ENCODE measurements at places on chromosomes 6 and 20.

- DNase-seq = no peak
These were observed 1.8 kb downstream of the OSER1 start for GRCh38 chr20:44208770-44209169.

GRCh38 chr6:25056130-25056529, 120.4 kb upstream of the RIPOR2 start:
- DNase-seq = peak; percentile 93

- DNase-seq = peak; percentile 50
These were observed 39.9 kb downstream of the RPRD1B start for GRCh38 chr20:38073307-38074071.

GRCh38 chr20:34312024-34312460, 8.9 kb upstream of the AHCY start:
- no peak for DNase-seq

DNA sequence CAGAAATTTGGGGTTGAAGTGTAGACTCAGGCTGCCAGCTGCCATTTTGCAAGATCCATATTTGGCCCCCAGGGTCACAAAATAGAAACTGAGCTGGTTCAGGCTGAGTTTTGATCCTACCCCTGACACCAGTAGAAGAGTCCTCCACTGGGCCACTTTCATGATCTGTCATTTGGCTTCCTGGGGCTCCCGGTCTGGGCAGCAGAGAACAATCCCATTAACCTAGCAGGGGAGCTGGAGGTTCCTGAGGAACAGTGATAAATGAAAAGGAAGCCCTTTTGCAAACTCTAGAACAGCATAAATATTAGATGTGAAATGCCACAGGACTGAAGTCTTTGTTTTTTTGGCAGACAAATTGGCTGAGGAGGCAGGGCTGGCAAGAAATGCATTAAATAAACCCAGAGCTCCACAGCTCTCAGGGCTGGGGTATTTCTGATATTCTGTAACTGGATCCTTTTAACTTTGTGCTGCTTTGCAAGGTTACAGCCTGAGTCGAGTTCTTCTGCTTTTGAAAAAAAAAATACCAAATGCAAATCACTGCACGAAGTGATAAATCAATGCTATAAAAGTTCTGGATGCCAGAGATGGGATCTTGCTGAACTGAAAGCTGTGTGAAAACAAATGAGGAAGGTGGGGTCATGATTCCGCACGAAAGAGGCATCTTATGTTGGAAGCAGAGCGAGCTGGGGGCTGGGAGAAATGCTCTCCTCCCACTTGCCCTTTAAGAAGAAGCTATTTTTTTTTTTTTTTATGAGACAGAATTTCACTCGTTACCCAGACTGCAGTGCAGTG, 64.4 kb downstream of the SULF2 start:
- DNase-seq = no peak

GRCh38 chr6:43089874-43090558, 13.9 kb downstream of the PTK7 start:
- DNase-seq = no peak

DNA sequence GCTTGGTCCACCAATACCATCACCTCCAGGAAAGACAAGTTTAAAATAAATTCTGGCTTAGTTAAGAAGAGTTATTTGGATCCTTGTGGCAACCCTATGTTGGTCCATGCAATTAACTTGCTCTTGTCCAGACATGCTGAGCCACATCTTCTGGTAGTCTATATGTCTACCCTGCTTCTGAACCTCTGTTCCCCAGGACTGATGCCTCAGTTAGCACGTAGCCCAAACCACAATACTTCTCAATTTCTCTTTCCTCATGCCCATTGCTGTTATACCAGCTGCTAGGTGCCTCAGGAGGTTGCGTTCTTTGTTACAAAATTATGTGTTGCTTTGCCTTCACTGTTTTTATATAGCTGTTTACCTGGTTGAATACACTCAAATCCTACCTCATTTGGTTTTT, 116.4 kb upstream of the KCNQ5 start:
- no peak for DNase-seq

DNA sequence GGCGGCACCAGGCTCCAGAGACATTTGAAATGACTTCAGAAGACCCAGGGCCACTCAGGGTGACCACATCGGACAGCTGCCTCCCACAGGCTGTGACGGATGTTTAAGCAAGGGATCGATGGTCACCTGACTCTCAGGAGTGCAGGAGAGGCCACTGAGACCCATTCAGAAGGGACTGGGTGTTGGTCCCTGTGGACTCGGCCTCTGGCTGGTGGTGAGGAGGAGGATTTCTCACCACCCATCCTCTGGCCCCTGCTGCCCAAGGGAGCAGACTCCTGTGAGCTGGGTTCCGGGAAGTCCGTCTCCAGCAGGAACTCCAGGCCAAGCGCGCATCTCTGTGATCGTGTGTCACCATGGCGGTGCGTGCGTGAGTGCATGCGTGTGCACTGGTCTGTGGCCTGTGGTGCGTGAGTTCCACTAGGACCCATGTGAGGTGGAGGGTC, 25.5 kb downstream of the NPEPL1 start:
- peak; percentile 4 for DNase-seq

GRCh38 chr6:52152711-52153160, 33.4 kb upstream of the IL17A start:
- DNase-seq = no peak

All from activated CD4-positive, alpha-beta T cell treated with anti-CD3 and anti-CD28 coated beads, Interleukin-2, amount 10 ng/mL, durations not matched to agents 7 days and 5 days (primary cell).